ENCODE measurements at places on chromosomes 7 and 10. TPM values are rescaled to one million over a fixed set of nuclear protein-coding genes. Genes with fewer than 3 reads are reported as not detected.

The CROT gene
- 2.2 TPM for total RNA-seq

The RARRES2 gene
- total RNA-seq: 408 TPM

DNA sequence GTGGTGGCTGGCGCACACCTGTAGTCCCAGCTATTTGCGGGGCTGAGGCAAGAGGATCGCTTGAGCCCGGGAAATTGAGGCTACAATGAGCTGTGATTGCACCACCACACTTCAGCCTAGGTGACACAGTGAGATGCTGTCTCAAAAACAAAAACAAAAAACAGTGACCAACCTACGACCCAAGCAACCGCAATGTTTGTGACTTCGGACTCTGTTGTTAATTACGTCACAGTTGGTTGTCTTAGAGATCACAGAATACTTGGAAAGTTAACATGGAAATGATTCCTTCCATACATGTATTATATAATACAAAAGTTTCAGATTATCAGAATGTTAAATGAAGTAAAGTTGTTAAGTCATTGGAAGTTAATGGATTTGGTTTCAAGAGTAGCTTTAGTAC, 106.2 kb downstream of the REEP3 start:
- DNase-seq: no peak

The GOT1 gene
- 14.8 TPM for total RNA-seq

The IDI2 gene
- total RNA-seq: not detected

- DNase-seq: no peak
Measured at GRCh38 chr7:30142710-30143109, 7.9 kb downstream of the MTURN start.

DNA sequence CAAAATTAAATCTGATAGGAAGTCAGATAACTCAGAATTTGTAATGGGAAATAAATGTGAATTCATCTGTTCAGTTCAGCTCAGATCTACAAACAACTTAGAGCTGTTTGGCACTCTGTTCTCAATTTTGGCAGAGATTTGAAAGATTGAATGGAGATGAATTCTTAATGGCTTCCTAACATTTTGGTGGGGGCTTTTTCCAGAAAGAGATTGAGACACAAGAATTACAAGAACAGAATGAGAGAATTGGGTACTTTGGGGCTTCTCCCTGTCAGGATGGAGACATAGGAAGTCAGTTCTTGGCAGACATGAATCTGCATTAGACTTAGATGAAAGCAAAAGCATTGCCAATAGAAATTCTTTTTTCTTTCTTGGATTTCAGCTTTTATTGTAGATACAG, 39.0 kb upstream of the PTPRZ1 start:
- DNase-seq: no peak

The PCGF5 gene
- total RNA-seq: 18.3 TPM

The BTBD16 gene
- total RNA-seq: not detected

The HMX3 gene
- total RNA-seq: not detected

The RGS10 gene
- 0.79 TPM for total RNA-seq

- no peak for DNase-seq
Measured at GRCh38 chr7:92691578-92691977, 101.4 kb upstream of the FAM133B start.

The PLEKHS1 gene
- 28.2 TPM for total RNA-seq

The TMEM196 gene
- total RNA-seq: 0.70 TPM

The VSTM2A gene
- not detected for total RNA-seq

The CCDC146 gene
- 7.1 TPM for total RNA-seq

DNA sequence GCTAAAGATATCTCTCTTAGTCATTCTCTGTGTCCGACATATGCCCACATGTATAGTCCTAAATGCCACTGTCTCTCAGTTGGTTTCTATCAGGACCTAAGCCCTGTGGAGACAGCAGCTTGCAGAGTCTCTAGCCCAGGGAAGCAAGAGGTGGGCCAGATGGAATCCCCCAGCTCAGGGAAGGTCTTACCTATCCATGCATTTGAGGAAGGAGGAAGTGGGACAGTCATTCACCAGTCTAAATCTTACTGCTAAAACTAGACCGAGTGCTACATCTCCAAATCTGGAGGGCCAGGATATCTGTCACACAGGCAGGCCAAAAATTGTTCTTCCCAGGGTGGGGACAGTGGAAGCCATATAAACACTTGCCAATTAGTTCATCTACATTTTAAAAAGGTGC, 26.4 kb upstream of the HERPUD2 start:
- DNase-seq: no peak

GRCh38 chr10:76122056-76122455, 690.6 kb downstream of the LRMDA start:
- no peak for DNase-seq

GRCh38 chr7:133044722-133045473, 37.0 kb downstream of the CHCHD3 start:
- DNase-seq: no peak

The CALML3 gene
- not detected for total RNA-seq

The GIMAP5 gene
- 2.7 TPM for total RNA-seq

DNA sequence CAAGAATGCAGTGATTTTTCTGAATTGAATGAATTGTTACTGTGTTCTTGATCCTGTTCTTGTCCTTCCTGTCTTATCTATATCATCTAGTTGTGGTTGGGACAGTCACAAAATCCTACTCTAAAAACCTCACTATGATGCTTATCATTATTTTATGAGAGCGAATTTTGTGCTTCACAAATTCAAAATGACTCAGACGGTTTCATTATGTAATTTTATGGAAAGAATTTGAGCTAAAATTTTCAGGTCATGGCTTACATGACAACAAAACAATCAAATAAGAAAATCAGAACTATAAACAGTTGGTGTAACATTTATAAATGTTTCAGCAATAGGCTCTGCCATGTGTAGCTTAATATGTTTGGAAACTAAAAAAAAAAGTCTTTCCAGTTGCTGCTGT, 6.9 kb downstream of the PRKAR2B start:
- DNase-seq: no peak

The PNLIPRP1 gene
- total RNA-seq: 4,882 TPM

The TYW1 gene
- 8.6 TPM for total RNA-seq

DNA sequence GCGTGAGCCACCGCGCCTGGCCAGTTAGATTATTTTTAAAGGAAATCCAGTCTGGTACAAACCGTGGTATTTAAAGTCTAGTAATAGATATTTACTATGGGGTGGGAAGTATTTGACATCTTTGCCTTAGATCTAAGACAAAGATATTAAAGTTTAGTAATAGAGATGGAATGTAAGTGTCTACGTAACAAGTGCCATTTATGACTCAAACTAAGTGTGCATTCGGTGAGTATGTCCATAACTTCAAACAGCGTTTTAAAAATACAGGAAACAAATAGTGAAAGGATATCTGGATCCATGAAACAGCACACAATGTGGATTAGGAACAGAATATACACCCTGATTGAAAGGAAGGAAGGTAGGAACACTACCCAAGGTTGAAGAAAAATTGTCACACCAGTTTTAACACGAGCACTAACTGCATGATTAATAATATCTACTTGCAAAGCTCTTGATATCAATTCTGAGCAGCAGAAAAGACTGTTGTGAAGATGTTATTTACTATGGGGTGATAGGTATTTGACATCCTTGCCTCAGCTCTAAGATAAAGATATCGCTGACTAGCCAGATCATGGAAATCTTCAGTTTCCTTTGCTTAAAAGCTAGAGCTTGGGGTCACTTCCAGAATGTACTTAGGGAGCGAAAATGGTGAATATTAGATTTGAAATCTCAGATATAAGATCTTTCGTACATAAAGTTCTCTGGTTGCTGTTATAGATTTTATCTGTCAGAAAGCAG, 48.7 kb downstream of the EPC1 start:
- no peak for DNase-seq

DNA sequence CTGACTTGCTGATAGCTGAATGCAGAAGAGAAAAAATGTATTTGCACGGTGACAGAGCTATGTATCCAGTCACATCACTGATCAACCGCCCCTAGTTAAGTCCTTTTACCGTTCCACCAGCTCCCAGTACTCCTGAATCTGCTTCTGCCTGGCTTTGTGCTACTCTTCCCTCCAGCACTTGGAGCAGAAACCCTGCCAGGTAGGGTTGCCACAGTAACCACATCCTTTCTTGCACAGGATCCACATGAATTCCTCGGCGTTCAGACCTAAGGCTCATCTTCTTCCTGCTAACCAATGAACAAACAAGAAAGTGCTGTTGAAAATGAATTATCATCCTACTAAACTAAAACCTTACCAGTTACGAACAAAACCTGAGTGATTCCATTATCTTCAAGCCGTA, 52.0 kb upstream of the KCTD7 start:
- DNase-seq: no peak

- DNase-seq: no peak
Measured at GRCh38 chr10:133059093-133059470, 28.6 kb upstream of the ADGRA1 start.

GRCh38 chr10:123154711-123155505, 706 bp downstream of the BUB3 start:
- peak; percentile 80 for DNase-seq

GRCh38 chr7:77887567-77887966, 89.0 kb downstream of the PHTF2 start:
- DNase-seq: no peak

DNA sequence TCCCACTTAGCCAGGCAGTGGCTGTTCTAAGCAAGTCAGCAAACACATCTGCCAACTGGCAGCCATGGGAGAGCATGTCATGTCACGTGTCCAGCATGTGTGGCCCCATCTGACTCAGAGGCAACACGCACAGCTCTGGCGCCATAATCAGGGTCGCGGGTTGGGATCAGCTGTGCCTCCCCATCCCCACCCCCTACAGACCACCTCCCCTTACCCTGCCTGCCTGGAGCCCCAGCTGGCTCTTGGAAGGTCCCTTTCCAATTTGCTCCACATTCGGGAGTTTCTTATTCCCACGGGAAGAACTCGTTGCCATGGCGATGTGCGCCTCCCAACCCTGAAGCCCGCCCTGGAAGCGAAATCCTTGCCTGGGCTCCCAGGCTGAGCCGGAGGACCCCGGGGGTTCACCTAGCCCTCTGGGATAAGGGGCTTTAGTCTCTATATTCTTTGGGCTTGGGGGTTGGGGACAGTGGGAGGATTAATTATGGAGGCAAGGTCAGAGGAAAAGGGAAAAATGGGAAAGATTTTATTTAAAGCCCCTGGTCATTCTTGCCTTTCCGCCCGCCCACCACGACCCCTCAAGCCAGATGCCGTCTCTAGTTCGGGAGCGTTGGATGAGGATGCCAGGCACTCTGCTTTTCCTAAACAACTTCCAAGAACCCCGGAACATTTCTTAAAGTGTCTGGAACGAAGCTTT, 283.7 kb downstream of the ZEB1 start:
- peak; percentile 77 for DNase-seq

The STEAP4 gene
- total RNA-seq: 14.6 TPM

The SFTPA1 gene
- total RNA-seq: not detected
